NT2/D1 (cell line): ENCODE measurements at places on chromosomes 12 and 14.

DNA sequence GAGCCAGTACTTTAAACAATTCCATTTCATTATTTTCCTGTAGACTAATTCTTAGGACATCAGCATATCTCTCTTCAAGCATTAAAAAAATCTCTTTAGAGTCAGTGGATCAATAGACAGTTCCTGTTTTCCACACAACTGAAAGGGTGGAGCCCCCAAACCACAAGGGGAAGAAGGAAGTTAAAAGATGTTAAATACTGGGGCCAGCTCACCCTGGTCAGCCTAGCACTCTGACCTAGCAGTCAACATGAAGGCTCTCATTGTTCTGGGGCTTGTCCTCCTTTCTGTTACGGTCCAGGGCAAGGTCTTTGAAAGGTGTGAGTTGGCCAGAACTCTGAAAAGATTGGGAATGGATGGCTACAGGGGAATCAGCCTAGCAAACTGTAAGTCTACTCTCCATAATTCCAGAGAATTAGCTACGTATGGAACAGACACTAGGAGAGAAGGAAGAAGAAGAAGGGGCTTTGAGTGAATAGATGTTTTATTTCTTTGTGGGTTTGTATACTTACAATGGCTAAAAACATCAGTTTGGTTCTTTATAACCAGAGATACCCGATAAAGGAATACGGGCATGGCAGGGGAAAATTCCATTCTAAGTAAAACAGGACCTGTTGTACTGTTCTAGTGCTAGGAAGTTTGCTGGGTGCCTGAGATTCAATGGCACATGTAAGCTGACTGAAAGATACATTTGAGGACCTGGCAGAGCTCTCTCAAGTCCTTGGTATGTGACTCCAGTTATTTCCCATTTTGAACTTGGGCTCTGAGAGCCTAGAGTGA is at the start of gene LYZ:
Gene LYZ, plus strand, starts transcription at position 220 of the 777 bp plus-strand sequence. Its CDS starts 28 bp downstream, at position 248.
- no peak for DNase-seq

GRCh38 chr12:57940052-57940914 is 1.1 kb upstream of the ATP23 start:
- DNase-seq = no peak

DNA sequence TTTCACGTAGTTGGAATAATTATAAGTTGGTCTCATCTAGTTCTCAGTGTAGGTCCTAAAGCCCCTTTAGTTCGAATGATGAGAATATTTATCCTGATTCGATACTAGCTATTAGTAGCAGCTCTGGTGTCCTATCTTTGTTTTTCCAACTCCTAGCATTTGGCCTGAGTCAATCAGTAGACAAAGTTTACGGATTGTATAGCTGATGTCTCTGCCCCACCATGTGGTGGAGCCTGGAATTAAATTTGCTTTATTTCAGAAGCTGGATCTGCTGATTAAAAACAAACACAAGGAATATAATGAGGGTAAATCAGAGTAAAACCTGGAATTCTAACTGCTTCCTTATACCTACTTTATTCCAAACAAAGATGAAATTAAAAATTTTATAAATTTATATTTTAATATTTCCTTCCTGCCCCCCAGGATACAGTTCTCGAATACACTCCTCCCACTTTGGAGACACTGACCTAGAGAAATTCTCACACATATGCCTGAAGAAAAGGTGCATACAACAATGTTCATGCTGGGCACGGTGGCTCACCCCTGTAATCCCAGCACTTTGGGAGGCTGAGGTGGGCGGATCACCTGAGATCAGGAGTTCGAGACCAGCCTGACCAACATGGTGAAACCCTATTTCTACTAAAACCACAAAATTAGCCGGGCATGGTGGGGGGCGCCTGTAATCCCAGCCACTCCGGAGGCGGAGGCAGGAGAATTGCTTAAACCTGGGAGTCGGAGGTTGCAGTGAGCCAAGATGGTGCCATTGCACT is 7.6 kb upstream of the BRMS1L start:
- DNase-seq = no peak

GRCh38 chr12:42213023-42213422 is 25.0 kb downstream of the YAF2 start:
- no peak for DNase-seq

GRCh38 chr12:54983536-54984101 is 943 bp downstream of the TESPA1 start:
- no peak for DNase-seq

DNA sequence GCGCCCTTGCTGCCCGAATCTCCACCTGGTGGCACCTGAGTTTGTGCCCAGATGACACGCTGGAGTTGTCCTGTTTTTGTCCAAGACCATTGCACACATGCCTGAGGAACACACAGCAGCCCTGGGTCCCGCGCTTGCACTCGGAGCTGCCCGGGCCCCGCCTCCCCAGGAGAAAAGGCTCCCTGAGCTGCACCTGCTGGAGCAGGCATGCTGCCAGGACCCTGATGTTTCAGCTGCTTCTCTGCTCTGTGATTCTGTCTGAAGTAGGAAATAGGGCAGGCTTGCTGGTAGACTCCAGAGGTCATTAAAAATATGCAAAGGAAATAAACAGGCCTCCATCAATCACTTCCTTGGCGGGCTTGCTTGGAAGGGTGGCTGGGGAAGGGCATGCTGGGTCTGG is 271.6 kb downstream of the CACNA1C start:
- no peak for DNase-seq

GRCh38 chr14:96893966-96894622 is 96.9 kb downstream of the VRK1 start:
- DNase-seq = no peak

DNA sequence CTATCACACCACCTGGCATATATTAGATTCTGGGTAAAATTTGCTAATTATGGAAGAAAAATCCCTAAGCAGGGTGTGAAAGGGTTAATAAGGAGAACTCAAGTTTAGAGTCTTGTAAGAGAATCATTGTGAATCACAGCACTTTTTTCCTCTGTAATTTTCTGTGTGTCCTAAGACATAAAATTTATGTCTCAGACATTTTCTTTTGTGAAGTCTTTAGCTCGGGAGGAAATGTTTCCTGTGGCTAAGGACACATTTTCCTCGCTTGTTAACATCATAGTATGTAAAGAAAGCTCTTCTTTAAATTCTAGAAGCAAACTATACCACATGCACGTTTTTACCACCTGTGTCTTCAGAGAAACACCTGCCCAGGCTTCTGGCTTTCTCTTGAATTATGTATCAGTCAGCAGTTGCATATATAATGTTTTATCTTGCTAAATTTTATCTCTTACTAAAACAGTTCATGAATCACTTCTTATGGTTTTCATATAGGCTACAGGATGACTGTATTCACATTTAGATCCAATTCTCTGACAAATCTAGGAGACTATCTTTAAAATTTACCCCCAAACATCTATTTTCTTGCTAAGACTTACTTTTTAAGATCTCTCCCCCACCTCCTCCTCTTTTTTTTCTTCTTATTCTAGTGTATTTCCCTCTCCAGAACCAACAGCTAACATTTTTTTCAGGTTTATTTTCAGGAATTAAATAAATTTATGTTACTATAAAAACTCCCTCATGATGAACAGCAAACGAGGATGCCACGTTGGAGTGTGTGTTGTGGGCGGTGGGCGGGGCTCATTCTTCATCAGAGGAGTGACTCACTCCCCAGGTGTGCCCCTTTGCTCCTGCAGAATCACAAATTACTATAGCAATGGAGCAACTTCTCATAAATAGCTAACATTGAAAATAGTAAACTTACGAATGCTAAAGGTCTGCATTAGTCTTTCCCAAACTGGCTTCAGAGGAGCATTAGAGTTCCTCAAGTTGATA is 11.6 kb upstream of the CSRP2 start:
- no peak for DNase-seq

- no peak for DNase-seq
These were observed 184.5 kb downstream of the RMST start for GRCh38 chr12:97647142-97647541.

DNA sequence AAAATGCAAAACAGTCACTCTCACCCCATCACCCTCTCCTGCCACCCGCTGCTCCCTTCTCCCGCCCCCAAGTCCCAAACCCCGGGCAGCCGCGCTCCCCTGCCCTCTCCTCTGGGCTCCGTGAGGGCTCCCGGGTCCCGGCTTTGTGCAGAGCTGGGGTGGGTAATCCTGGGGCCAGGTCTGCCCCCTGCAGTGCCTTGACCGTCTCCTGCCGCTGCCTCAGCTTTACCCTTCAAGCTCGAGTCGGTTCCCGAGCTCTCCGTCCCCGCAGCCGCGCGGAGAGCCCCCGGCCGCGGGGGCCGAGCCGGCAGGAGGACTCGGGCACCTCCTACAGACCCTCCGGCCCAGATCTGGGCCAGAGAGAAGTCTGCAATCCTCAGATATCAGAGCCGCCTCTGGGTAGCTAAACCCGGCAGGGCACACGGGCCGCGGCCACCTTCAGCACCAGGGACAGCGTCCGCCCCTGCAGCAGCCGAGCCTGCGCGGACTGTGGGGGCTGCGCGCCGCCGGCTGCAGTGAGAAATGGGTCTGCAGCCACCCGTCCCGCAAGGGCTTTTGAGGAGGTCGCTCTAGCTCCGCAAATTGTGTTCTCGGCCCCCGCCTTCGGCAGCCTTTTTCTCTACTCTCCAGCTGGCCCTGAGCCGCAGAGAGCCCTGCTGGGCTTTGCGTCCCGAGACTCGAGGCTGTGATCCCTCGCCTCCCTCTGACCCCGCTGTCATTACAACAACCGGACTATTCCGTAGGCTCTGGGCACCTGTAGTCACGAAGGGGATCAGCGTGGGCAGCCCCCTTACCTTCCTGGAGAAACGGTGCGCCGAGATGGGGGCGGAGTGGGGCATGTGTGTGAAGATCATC is 1.2 kb downstream of the PRMT8 start:
- peak; percentile 96 for DNase-seq

DNA sequence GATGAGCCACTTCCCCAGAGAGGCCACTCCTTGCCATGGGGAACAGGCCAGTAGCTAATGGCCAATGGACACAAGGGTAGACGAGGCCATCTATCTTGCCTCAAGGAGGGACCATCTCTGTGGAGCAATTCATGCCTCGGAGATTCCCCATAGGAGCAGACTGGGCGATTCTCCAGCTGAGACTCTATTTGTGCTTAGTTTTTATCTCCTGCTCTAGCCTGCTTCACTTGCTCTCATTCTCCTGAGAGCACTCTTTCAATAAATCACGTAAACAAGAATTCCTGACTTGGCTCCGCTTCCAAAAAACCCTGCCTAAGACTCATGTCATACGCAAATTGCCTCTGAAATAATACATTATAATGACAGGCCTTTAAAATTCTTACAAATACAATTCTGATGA is 396.4 kb upstream of the USP15 start:
- DNase-seq = no peak

- no peak for DNase-seq
These were observed 16.4 kb downstream of the FAM234B start for GRCh38 chr12:13060581-13060980.

DNA sequence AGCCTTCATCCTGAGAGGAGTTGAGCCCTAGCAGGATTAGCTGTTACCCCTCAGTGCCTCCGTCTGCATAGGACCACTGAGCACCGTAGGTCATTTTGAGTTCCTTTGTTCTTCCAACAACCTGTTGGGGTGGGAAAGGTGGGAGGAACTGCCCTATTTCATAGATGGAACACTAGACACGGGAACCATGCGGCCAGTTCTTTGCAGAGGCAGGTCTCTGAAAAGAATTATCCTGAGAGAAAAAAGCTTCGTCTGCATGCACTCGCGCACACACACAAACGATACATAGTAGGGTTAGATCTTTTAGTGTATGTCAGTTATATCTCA is 28.5 kb downstream of the TRAFD1 start:
- no peak for DNase-seq

GRCh38 chr14:33880330-33880729 is 70.5 kb downstream of the EGLN3 start:
- no peak for DNase-seq

DNA sequence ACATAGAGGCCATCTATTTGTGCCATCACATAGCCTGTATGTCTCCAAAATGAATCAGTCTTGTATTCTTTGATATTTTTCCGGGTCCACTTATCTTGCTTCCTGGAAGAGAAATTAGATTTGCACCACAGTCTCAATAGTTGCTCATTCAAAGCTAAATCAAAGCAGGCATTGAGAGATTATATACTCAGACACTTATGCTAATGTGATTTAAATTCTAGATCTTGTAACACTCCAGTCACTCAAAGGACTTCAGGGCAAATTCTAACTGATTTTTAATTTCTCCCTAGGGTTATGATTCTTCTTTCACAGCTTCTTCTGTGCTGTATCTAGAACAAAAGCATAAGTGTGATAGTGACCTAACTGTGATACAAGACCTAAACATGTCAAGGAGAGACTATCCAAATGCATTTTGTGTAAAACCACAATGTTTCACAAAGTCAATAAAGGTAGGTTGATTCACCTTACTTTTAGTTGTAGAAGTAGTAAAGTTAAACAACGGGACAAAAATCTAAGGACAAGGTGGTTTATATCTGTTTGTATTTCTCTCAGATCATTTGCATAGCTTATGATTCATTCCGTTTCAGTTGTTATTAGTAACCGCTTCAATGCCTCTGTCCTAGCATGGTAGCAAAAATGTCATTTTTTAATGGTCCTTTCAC is 26.8 kb downstream of the PLBD1 start:
- no peak for DNase-seq

DNA sequence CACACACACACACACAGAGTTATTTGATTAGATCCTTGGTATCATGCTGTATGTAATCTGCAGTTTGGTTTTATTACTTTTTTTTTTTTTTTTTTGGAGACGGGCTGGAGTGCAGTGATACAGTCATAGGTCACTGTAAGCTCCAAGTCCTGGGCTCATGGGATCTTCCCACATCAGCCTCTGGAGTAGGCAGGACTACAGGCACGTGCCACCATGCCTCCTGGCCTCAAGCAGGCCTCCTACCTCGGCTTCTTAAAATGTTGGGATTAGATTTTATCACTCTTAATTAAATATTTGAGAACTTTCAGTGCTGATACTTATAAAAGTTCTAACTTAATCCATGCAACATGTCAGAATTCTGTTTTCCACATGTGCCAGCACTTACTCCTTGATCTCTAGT is 31.3 kb upstream of the PSEN1 start:
- DNase-seq = no peak

- no peak for DNase-seq
These were observed 32.5 kb downstream of the PSMC1 start for GRCh38 chr14:90288651-90289355.

DNA sequence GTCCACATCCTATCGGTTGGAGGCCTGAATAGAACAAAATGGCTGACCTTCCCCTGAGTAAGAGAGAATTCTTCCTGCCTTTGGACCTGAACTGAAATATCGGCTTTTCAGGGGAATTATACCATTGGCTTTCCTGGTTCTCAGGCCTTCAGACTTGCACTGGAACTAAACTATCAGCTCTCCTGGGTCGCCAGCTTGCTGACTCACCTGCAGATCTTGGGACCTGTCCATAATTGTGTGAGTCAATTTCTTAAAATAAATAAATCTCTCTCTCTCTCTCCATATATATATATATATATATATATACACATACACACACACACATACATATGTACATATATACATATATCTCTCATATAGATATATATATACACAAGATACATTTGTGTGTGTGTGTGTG is 41.6 kb downstream of the KCNK10 start:
- DNase-seq = no peak

GRCh38 chr12:122062832-122063693 is 15.5 kb upstream of the MLXIP start:
- no peak for DNase-seq

GRCh38 chr12:16136219-16136988 is 141.1 kb downstream of the SLC15A5 start:
- DNase-seq = no peak

GRCh38 chr12:23954332-23954731 is 4.9 kb upstream of the SOX5 start:
- no peak for DNase-seq
